ENCODE measurements at places on chromosomes 13 and 19.

DNA sequence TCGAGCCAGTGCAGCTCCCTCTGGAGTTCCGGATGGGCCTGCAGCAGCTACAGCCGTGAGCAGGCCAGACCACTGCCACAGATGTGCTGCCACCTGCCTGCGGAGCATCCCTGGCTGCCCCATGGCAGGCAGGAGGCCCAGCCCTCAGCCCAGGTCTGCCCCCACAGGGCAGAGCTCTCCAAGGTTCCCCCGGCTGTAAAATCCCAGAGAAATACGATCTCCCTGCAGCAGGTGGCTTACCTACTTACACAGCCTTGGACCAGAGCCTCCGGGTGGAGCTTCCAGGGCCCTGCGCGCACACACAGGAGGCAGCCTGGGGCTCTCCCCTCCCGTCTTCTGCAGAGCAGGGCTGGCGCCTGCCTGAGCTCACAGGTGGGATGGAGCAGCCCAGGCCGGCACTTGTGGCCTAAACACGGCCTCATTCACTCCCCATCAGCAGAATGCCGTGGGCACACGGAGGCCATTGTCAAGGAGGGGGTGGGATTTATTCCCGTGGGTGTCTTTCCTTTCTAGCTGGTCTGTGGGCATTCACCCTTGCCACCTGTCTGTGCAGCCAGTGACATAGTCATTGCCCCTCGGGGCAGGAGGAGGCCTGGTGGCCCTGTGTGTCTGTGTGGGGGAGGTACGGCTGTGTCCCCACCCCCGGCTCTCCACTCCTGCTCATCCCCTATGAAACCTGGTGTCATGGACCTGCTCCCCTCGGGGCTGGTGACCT is 118.0 kb downstream of the KDM4B start:
- DNase-seq, result no peak

- DNase-seq, result no peak
These were observed 6.8 kb downstream of the RUBCNL start for GRCh38 chr13:46380242-46380641.

DNA sequence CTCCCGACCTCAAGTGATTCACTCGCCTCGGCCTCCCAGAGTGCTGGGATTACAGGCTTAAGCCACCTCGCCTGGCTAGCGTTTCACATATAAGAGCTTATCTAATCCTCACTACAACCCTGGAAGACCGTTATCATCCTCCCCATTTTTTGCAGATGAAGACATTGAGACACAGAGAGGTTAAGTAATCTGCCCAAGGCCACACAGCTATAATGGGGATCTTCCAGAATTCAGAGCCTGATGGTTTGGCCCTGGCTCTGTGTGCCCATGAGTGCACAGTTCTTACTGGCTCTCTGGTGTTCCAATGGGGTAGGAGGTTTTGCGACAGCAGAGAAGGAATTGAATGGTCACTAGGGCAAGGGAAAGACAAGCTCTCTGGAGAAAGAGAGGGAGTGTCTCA is 16.8 kb upstream of the KCTD15 start:
- DNase-seq, result no peak

- DNase-seq, result peak; percentile 73
These were observed 60.6 kb downstream of the CDADC1 start for GRCh38 chr13:49308097-49308875.

DNA sequence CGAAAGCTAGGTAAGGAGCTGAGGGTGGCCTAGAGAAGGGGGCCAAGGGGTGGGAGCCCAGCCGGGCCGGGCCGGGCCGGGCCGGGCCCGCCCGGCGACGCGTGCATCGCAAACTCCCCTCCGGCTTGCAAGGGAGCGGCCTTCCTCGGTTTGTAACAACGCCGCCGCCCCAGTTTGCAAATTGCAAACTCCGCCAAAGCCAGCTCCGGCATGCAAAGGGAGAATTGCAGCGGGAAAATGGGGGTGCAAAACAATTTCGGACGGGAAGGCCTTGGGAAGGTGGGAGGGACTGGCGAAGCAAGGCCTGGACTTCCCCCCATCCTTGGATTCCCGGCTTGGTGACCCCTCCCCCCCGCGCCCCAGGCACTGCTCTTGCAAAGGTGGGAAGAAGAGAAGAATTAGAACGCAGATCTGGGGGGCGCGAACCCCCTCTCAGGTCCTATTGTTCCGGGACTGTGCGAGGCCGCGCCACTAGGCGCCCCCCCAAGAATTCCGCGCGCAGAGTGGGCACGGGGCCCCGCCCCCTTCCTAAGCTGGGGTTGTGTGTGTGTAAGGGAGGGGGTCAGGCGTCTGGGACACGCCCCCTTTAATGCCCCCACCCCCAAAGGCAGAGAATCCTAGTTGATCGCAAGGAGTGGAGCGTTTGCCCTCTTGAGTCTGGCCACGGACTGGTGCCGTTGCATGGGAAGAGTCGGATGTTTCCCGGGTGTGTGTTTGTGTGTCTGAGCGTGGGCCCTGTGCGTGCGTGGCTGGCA is 926 bp downstream of the PRR12 start:
- DNase-seq, result peak; percentile 39

GRCh38 chr13:80109303-80109702 is 231.6 kb downstream of the SPRY2 start:
- no peak for DNase-seq

GRCh38 chr13:30796132-30796572 is 60.8 kb downstream of the ALOX5AP start:
- DNase-seq, result peak; percentile 80

DNA sequence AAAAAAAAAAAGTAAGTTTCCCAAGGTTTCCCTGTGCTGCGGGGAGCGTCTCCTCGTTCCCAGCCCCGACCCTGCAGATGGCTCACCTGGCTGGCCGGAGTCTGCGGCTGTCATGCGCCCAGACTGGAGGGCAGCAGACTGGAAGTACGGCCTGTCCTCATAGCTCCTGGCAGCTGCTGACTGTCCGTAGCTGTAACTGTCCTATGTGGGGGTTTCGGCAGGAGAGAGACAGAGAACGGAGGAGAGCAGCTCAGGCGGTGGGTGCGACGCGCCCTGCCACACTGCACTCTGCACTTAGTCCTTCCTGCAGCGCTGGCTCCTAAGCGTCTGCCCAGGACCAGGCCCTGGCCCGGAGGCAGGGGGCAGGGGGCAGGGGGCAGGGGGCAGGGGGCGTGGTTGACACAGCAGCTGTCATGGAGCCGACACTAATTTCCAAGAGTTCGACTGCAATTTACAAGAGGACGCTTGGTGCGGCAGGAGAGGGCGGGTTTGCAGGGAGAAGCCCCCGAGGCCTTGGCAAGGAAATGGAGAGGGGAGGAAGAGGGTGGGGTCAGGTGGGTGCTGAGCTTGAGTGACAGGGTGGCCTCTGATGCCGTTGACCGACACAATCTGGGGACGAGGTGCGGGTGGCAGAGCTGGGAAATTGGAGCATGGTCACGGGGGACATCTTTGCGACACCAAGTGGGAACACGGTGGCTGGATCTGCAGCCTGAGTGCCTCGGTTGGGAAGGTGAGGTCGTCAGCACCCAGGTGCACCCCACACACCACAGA is 35.1 kb downstream of the ZFR2 start:
- DNase-seq, result no peak

- peak; percentile 46 for DNase-seq
These were observed 8.7 kb upstream of the KCNRG start for GRCh38 chr13:50006426-50007135.

- DNase-seq, result peak; percentile 82
These were observed 21.0 kb downstream of the ITGBL1 start for GRCh38 chr13:101473458-101473857.

DNA sequence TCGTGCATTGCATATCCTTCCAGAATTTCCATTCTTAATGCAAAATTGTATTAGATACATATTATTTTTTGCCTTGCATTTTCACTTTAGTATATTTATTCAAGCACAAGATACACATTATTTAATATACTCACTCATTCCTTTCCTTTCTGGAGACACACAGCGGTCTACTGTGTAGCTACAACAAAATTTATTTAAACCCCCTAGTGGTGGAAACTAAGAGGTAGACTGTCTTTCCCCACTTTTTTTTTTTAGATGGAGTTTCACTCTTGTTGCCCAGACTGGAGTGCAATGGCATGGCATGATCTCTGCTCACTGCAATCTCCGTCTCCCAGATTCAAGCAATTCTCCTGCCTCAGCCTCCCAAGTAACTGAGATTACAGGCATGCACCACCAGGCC is 2040.3 kb upstream of the PCDH20 start:
- DNase-seq, result no peak

GRCh38 chr13:111661052-111661451 is 340.6 kb downstream of the TEX29 start:
- no peak for DNase-seq

DNA sequence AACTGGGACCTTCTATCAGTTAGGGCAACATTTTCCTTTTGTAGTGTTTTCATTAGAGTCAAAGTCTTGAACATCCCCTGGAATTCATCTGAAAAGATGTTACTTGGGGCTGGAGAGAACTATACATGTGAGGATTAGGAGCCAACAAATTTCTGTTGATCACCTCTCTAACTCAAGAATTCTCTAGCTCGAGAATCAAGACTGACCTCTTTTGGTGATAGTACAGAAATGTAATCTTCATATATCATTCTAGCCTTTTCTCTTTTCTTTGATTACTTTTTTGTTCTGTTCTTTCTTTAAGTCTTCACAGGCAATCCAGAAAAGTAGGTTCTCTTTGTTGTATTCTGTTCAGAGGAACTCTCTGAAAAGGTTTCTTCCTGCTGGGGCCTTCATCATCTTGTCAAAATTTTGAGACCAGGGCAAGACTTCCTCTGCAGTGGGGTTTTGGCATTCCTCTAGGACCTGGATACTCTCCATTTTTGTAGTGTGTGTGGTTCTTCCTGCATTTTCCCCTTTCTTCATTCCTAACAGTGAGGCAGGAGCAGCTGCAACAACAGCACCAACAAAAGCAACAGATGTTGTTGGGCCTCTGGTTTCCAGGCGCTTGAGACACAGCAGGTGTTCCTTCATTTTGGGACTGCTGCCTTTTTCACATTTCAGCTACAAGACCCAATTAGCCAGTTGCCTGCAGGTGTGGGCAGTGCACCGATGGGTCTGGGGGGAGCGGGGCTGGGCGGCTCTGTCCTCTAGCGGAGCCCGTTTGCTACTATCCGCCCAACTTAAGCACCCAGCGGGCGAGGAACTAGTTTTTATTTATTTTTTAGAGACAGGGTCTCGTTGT is 26.2 kb downstream of the ELF1 start:
- DNase-seq, result peak; percentile 30

- DNase-seq, result no peak
These were observed 25.3 kb upstream of the EIF3G start for GRCh38 chr19:10145031-10145430.

GRCh38 chr13:83827338-83827737 is 54.9 kb downstream of the SLITRK1 start:
- DNase-seq, result no peak

DNA sequence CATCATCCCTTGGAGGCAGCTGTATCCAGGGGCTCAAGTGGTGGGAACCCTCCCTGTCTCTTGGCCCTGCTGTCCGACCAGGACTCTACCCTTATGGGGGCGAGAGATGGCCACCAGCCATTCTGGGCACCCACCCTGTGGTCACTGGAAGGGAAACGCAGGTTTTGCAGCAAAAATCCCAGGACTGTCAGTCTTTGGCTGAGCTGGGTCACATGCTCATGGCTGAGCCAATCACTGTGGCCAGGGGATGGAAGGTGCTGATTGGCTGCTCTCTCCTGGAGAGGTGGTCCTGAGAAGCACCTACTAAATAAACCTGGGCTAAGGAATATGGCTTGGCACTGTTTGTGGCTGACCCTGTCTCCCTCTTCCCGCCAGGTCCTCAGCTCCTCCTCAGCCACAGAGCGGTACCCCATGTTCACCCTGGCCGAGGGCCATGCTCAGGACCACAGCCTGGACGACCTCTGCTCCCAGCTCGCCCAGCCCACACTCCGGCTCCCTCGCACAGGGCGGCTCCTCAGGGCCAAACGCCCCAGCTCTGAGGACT is 8.9 kb downstream of the ATG4D start:
- DNase-seq, result no peak

GRCh38 chr19:44598880-44599279 is 14.5 kb upstream of the IGSF23 start:
- DNase-seq, result no peak

DNA sequence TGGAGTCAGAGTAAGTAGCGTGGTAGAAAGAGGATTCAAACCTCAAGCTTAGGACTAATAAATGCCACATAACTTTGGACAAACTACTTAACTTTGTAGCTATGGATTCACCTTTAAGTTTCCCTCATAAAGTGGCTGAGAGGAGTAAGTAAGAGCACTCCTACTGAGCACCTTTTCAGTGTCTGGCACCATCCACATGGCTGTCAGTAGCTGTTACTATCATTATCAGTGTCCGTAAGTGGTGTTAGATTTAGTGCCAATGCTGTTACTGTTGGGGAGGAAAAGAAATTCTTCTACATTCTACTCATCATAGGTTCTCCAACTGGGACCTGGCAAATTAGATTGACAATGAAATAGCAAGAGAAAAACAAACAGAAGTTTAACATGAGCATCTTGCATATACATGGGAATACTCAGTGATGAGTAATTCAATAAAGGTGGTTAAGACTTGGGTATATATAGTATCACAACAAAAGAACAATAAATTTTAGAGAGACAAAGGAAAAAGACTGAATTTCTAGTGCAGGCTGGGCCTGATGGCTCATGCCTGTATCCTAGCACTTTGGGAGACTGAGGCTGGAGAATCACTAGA is 165.6 kb upstream of the NBEA start:
- DNase-seq, result no peak

DNA sequence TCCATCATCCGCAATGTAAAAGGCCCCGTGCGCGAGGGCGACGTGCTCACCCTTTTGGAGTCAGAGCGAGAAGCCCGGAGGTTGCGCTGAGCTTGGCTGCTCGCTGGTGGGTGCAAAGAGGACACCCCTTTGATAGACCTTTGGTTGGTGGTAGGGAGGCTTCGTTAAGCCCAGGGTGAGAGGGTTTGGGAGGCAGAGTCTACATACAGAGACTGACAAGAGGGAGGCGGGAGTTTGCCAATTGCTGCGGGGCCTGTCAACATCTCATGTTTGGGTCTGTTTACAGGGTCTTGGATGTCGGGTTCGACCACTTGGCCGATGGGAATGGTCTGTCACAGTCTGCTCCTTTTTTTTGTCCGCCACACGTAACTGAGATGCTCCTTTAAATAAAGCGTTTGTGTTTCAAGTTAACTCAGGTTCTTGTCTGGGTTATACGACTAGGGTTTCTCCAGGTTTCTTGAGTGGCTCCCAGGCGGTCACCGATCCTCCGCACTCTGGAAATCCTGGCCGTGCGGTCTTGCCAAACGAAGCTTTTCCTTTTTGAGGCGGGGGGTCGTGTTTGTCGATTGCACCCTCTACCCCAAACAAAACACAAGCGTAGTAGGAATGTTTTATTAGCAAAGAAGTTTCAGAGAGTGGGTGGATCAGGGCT is 816 bp downstream of the RPS28 start:
- DNase-seq, result no peak

- no peak for DNase-seq
These were observed 1.9 kb upstream of the FOXO1 start for GRCh38 chr13:40668335-40668734.

GRCh38 chr13:44971656-44972595 is 17.3 kb downstream of the NUFIP1 start:
- no peak for DNase-seq

DNA sequence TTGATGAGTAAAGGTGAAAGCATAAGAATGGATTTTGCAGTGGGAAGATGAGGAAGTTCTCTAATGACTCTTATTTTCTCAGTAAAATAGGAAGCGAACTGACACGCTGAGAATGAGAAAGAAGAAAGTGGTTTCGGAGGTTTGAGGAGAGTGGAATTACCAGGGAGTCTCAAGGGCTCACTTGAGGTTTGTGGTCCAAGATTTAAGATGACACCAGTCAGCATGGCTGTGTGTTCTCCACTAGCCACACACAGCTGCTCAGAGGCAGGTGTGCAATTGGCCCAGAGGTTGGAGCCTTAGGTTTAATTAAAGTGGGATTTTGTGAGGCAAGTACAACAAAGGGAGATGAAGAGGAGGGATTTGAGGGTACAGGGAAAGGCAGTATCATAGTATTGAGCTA is 99.6 kb upstream of the NBEA start:
- no peak for DNase-seq

GRCh38 chr13:100451923-100452322 is 136.7 kb downstream of the GGACT start:
- DNase-seq, result no peak
